Kidney epithelial cell (primary cell): ENCODE measurements at places on chromosomes 2 and 18. TPM values are rescaled to one million over a fixed set of nuclear protein-coding genes. Genes with fewer than 3 reads are reported as not detected.

DNA sequence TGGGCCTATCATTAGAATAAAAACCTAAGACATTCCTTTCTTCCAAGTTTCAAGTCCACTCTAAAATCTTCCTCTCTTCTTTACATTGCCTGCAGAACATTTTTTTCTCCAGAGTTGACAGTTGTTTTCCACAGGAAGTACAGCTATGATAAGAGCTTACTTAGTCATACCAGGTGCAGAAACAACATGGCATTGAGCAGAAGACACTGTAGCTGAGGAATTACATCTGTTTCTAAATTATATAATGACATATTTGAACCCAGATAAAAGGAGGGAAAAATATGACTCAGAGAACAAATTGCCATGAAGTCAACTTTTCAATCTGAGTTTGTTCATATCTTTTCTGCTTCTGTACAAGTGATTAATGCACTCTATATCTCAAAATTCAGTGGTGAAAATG lies 30.2 kb downstream of the CMPK2 start:
- DNase-seq: no peak

The TLX2 gene
- 0.27 TPM in 1 of 2 replicates, not detected in the other for total RNA-seq

DNA sequence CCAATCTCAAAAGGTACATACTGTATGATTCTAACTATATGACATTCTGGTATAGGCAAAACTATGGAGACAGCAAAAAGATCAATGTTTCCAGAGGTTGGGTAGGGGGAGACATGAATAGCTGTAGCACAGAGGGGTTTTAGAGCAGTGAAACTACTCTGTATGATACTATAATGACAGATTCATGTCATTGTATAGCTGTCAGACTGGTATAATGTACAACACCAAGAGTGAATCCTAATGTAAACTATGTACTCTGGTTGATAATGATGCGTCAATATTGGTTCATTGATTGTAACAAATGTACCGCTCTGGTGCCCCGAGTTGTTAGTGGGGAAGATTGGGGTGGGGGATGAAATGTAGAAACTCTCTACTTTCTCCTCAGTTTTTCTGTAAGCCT lies 172.4 kb upstream of the SPOPL start:
- DNase-seq: no peak

DNA sequence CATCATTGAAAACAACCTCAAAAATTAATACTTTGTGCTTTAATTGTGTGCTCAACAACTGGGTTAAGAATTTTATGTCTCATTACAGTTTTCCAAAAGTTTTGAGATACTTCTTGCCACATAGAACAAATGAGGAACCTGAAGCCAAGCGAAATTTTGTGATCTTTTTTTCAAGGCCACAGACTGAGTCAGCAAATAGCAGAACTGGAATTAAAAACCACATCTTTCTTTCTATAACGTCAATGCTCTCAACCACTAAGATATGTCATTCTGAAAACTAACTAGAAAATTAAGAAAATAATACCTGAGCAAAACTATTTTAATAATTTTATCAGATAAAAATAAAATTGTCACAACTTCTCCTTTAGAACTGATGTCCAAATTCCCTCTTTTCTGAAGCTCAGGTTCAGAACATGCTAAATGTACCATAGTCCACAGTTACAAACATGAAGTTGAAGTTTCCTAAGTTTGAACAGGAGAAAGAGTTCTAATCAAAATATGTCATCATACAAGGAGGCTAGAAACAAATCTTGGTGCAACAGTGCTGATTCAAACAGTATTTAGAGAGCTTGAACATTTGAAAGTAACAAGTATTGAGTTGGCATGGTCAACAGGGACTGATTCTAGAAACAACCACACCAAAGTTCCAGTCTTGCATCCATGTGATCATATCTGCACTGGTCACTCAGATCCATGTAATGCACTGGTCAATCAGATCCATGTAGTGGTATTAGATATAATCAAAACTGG lies 27.6 kb upstream of the CALCRL start:
- no peak for DNase-seq

DNA sequence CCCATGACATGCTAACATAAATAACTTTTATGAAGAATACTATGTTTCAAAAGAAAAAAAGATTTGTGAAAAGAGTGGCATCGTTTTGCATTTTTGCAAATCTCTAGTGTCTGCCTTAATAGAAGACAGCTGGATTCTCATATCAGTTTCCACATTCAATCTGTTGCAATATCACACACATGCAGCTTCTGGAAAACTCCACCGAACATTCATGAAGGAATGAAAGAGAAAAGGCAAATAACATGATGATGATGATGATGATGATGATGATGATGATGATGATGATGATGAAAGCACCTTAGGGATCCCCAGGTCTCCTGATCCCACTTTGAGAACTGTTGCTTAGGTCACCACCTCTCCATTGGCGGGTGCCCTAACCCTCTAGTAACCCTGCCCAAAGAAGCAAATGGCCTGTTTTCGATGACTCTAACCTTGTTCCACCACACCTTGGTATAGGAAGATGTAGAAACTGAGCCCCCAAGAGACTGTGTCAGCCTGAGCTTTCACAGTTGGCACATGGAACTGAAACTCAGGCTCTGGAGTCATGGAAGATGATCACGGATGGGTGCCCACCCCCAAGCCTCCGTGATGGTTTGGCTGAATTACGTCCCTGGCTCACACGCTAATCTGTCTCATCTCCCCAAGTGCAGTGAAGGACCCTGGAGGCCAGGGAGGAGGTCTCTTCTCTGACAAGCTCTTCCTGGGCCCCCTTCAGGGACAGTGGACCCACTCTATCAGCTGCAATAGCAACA lies 80.1 kb upstream of the SMAD7 start:
- DNase-seq: no peak

DNA sequence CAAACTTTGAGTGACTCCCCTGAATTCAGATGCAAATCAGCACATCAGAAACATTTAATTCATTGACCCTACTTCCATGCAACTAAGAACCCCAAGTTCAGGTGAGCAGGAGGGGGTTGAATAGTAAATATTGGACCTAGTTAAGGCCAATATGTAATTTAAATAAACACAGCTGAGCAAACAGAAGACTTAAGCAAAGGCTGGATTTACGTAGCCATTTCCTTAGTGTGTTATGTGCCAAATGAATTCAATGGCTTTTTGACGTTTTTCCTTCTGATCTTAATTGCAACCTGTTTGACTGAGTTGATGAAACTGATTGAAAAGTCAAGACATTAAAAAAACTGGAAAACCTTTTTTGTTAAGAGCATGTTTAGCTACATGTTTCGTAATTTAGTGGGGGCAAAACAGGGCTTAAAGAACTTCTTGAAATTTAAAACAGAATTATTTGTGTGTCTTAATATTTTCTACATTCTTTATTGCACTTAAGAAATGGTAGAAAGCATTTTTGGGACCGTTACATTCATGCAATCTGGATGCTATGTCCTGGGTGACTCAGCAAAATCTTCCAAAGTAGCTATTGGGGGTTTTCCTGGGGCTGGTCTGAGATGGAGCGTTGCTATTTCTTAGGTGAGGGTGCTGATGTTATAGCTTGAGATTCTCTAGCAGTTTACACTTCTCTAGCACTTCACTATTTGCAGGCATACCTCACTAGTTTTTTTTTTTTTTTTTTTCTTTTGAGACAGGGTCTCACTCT lies 25.5 kb upstream of the KCNE4 start:
- no peak for DNase-seq

The SCYGR8 gene
- total RNA-seq: not detected in 2 replicates

DNA sequence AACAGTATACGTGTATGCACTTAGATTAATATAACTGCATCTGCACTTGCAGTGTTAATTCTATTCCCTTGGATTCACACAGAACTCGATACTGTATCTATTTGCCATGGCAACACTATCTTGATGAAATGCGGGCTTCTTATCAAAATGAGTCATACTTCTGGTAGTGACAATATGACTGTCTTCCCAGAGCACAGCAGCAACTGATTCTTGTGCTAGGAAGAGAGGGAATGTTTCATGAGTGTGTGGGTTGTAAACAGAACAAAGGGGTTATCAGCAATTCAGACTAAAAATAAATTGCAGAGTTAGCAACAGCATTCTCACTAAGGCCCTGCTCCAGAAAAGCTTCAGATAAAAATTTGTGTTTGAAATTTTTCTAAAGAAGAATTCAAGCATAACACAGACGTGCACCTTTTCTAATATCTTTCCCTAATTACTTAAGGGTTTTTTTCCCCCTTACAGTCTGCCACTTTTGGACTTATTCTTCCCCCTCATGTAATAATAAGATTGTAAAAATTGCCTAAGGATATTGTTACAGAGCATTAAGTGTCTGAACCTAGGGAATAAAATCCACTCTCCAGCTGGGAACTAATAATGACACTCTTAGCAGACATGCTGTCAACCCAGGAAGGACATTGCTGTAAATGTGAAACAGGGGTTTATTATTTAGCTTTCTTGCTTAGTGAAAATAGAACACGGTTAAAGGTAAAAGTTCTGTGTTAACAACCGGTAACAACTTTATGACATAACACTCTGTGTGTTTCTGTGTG lies 99.9 kb upstream of the SLC38A11 start:
- no peak for DNase-seq

The DES gene
- total RNA-seq: 0.55 and 0.79 TPM in 2 replicates

DNA sequence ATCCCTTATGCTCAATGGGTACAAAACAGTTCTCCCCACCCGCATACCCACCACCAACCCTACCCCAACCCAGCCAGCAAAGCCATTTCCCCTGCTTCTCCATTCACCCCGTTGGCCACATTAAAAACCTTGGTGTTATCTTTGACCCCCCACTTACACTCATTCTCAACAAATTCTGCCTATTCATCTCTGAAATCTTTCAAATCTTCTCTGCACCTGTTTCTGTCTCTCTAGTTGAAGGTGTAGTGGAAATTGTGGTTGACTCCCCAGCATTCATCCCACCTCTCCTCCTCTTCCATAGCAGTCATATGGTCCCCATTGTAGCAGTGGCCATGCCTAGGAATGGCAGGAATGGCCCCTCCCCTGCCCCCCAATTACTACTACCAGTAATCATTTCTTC lies 20.5 kb upstream of the TET3 start:
- no peak for DNase-seq

The KATNAL2 gene
- total RNA-seq: 0.88 and 1.4 TPM in 2 replicates

GRCh38 chr2:106863387-106863786 lies 22.6 kb downstream of the ST6GAL2 start:
- DNase-seq: no peak

- no peak for DNase-seq
These were observed 776.1 kb upstream of the ID2 start for GRCh38 chr2:7905756-7906155.

- DNase-seq: no peak
These were observed 245.6 kb upstream of the SALL3 start for GRCh38 chr18:78733762-78734613.

DNA sequence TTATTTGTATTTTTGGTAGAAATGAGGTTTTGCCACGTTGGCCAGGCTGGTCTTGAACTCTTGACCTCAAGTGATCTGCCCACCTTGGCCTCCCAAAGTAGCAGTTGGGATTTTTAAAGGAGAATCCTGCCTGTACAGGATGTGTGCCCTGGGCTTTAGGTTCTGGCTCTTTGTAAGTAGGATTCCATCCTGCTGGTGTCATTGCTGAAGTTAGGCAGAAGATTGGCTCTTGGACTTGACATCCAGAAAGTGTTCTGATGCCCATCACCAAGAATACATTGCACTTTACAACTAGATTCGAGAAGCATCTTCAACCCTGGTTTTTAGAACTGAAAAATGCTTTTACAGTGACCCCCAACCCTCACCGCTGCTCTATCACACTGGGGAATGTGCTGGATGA lies 4.4 kb upstream of the TWIST2 start:
- no peak for DNase-seq

The CHPF gene
- 285 and 333 TPM in 2 replicates for total RNA-seq

GRCh38 chr2:189580241-189580651 lies 340 bp downstream of the SLC40A1 start:
- DNase-seq: no peak

DNA sequence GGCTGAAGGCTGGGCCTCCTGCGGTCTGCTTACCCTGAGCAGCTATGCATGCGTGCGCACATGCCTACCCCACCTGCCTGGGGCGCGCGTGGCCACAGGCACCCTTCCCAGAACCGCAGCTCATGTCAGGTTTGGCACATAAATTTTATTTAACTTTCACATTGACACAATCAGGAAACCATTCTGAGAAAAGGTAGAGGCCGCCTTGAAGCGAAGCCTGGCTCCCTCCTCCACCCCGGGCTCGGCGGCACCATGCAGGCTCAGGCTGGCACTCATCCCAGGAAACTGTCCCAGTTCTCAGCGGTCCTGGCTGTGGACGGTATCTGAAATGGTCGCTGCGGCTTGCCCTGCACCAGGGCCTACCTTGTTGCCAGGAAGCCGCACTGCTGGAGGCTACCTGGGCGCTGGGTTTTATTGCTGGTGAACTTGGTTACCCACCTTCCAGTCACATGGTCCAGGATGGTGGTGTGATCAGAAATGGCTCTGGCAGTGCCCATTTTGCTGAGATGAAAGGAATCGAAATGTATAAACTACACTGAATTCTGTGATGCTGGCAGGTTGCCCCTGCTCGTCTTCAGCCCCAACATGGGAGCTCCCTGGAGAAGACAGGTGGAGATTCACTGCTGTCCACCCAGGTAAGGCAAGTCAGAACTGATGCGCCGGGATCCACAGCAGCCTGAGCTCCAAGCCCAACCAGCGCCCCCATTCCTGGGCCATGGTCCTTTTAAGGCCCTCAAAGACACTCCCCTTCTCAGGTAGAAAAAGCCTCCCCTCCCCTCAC lies 25.5 kb downstream of the CHST10 start:
- DNase-seq: no peak

DNA sequence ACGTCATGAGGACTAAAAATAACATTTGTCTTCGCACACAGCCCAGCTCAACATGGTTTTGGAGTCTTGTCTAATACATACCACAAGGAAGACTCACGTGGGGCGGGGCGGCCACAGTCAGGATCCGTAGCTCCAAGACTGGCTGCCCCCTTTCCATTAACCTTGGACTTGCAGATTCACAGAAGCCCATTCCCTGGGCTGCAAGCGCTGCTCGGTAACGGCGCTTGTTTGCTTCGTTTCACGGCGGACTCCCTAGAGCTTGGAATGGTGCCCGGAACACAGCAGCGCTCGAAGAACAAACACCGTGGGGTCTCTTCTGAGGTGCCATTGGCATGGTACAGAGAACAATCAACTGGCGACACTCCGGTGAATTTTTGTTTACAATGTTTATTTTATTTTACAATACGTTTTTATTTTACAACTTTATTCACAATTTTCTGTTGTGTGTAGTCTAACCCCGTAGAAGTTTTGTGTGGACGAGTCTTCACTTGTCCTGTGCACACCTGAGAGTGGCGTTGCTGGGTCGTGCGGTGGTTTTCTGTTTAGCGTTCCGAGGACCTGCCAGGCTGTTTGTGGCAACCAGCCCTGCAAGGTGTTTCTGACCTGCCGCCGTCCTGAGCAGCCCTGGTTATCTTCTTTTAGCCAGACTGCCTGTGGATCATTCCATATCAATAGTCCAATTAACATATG lies 126.5 kb downstream of the GALR1 start:
- DNase-seq: no peak

The AUP1 gene
- 143 TPM in 2 replicates for total RNA-seq

DNA sequence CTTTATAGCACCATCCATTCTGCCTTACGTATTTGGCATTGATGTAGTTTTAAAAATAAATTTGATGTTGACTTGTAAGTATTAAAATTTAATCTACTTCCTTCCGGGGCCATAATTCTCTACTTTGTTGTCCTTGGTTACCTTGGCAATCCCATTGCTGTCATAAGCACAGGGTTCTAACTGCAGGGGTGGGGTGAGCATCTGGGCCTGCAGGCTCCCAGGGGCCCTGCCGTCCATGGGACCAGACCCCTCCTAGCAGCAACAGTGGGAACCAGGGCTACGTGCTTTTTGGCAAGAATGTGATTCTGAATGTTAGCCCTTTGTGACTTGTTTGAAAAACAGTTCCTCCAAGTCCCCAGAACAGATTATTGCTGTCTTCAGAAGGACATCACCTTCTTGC lies 4.9 kb downstream of the ASAP2 start:
- no peak for DNase-seq
